ENCODE measurements at places on chromosomes 11 and 22.

- DNase-seq: no peak
Observed at GRCh38 chr22:43745783-43746356, 66.2 kb downstream of the EFCAB6 start.

DNA sequence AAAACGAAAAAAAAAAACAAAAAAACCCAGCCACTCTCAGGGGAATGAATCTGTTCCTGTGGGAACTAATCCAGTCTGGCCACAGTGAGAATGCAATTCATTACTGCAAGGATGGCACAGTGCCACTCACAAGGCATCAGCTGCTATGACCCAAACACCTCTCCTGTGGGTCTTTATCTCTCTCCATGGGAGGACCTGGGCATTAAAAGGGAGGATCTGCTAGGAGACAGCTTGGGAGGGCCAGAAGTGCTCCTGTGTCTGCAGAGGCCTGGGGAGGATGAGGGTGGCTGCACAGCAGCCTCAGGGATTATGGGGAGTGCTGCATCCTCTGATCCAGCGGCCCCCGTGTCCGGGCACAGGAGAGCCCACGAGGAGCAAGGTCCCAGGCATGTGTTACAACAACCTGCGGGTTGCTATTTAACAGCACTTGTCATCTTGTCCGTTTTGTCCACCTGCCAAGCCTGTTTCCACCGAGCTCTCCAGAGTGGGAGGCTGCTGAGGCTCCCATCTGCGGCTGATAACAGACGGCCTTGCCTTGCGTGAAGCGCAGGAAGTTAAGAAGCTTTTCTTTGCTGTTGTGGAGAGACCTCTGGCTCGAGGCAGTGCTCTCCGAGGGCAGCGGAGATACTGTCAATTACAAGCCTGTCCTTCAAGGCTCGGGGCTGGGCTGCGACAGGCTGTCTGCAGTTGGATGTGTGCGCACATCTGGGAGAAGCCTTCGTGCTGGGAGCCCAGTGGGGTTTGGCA lies 97.7 kb downstream of the NXPE2 start:
- DNase-seq: no peak

- no peak for DNase-seq
Observed at GRCh38 chr11:85167038-85167437, 460.1 kb downstream of the DLG2 start.

- no peak for DNase-seq
Observed at GRCh38 chr22:20777420-20778177, 3.7 kb downstream of the SERPIND1 start.

- no peak for DNase-seq
Observed at GRCh38 chr22:42439021-42439567, 6.9 kb upstream of the NFAM1 start.

DNA sequence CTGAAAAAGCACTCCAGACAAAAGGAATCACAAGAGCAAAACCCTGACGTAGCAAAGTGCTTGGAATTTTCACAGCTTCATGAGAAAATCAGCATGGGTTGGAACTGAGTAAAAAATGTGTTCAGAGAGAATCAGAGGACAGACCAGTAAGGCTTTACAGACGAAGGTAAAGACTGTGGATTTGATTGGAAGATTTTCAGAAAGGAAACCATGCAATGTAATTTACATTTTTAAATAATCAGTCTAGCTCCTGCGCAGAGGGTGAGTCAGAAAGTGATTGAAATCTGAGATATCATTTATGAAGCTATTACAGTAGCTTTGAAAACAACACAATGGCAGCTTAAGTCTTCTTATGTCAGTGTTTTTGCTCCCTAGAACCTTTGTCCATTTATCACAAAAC lies 1122.3 kb downstream of the LRRC4C start:
- DNase-seq: no peak

GRCh38 chr11:74154620-74155281 lies 16.1 kb downstream of the C2CD3 start:
- no peak for DNase-seq

GRCh38 chr22:42821386-42821785 lies 35.7 kb downstream of the ARFGAP3 start:
- no peak for DNase-seq

DNA sequence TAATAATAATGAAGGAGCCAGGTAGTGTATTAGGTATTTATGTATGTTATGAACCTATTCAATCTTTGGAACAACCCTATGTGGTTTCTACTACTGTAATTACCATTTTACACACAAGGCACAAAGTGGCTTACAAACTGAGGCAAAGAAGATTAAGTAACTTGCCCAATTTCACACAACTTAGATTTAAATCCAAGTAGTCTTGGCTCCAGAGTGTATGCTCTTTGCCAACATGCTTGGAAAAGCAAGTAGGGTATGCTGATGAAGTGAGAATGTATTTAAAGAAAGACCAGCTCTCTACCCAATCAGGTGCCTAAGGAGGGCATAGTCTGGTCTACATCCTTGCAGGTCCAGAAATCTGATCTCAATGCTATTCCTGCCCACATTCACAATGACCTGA lies 463.2 kb downstream of the METTL15 start:
- DNase-seq: no peak

GRCh38 chr11:85028329-85029101 lies 598.6 kb downstream of the DLG2 start:
- no peak for DNase-seq

DNA sequence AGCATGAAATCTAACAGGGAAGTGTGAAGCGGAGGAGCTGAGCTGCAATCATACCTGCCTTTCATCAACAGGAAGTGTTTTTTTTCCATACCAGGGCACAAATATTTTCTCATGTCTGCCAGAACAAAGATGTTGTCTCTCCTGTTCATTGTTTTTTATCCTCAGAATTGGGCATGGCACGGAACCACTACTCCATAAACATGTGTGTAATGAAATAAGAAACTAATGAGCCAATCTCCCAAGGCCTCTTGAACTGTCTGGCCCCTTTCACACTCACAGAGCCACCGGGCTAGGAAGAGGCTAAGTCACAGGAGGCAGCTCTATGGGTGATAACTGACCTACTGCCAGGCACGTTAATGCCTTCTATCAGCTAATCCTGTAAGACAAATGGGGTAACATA lies 124.4 kb downstream of the ETS1 start:
- DNase-seq: no peak

DNA sequence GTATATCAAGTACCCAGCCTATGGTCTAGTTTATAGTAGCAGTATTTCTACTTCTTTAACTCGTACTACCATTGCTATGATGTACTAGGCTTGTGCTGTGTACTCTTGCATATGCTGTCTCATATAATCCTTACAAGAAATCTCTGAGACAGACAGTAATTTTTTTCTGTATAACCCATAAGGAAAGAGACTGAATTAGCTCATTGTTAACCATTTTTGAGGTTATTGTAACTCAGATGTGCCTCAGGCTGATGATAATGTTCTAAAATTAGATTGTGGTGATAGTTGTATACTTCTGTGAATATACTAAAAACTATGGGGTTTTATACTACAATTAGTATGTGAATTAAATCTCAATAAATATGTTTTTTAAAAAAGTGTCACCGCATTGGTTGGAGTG lies 112.2 kb upstream of the RRM1 start:
- no peak for DNase-seq

DNA sequence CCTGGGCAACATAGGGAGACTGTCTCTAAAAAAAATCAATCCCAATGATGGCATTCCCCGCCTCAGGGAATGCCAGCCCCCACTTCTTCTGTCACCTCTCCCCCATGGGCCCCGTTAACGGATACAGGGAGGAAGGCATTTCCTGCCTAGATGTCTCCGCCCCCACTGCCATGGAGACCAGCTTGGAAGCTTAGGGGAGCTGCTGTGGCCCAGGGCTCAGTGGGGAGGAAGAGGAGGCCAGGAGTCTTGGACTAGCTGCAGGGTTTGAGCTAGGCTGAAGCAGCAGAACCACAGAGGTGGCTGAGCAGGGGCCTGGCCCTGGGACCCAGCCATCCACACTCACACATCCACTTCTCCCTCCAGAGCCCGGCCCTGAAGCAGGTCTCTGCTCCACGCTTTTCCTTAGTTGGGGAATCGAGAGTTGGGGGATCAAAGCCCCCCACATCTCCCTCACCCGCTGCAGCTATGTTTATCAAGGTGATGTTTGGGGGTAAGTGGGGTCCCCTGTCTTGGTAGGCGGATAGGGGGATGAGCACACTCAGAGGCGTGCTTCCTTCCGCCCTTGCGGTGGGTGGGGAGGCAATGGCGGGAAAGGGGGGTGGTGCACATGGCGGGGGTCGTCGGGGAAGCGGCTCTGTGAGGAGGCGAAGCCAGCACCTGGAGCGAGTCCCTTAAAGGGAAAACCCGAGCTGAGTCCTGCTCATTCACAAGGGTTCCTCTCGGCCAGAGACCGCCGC lies at the start of gene C22orf15:
Gene C22orf15, plus strand, starts transcription at position 149 of the 737 bp plus-strand sequence. Its CDS starts 317 bp downstream, at position 466.
- no peak for DNase-seq

DNA sequence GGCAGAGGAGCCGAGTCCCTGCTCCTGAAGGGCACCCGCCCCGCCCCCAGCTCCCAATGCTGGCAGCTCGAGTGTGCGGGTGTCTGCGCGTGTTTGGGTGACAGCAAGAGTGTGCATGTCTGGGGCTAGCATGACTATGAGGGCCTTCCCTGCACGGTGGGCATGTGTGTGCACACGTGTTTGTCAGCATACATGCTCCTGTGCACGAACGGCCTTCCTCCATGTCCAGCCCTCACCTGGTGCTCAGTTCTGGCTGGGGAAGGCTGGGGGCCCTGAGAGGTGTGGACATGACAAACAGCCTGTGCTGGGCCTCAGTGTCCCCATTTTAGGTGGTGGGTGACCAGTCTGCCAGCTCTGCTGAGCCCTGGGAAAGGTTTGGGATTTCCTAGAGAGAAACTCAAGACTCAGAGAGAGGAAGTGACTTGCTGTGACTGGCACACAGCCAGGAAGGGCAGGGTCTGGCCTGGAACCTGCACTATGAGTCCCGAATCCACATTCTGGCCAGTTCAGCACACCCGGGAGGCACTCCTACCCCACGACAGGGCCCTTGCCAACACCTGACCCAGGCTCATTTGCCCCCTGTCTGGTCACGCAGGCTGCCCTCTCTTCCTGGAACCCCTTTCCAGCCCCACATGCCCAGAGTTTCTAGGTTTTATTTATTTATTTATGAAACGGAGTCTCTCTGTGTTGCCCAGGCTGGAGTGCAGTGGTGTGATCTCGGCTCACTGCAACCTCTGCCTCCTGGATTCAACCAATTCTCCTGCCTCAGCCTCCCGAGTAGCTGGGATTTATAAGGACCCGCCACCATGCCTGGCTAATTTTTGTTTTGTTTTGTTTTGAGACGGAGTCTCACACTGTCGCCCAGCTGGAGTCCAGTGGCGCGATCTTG lies 3.3 kb upstream of the SHISA8 start:
- no peak for DNase-seq

DNA sequence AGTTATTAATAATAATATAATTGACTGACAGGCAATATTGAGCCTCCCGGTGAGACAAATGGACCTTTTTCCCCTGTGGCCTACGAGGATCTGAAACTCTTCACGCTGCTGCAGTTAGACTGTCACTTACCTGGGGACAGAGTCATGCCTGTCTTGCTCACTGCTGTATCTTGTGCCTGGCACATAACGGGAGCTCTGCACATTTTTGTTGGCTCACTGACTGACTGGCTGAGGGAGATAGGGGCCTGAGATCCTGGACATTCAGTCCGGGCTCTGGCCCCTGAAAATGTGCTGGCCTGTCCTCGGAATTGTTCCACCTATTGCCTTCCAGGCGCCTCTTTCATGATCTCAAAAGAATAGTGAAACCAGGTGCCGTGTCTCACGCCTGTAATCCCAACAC lies 743 bp upstream of the CD3D start:
- DNase-seq: no peak

- DNase-seq: no peak
Observed at GRCh38 chr11:22454461-22455090, 116.4 kb downstream of the SLC17A6 start.

GRCh38 chr11:47259232-47259977 lies 1.6 kb downstream of the NR1H3 start:
- DNase-seq: no peak

DNA sequence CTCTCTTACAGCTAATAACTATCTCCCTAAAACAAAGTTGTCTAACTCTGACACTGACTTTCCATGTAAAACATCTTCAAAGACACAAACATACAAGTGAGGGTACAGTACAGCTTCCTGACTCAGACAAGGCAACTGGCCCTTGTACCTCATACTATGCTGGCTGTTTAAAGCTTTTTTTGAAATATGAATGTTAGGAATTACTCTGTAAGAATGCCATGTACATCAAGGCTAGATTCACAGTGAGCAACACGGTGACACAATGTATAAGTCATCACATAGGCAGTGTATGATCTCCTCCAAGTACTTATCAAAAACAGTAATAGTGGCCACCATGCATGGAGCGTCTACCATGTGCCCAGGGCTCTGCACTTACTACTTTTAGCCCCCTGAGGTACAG lies 28.6 kb downstream of the ALG8 start:
- DNase-seq: no peak

DNA sequence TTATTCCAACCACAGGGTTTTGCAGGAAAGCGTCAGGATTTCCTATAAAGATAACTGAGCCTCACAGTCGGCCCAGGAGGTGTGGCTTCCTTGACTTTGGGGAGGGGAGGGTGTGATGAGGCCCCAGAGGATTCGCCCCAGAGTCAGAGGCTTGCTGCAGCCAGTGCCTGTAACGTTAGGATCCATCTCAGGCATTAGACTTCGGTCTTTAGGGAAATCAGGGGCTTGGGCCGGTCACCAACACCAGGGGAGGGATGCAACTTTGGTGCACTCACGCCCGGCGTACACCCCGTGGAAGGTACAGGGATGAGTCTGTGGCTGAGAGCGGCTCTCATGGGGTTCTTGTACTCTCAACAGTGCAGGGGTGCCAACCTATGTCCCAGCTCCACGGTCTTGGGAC lies 5.7 kb upstream of the ANO1 start:
- no peak for DNase-seq

- DNase-seq: no peak
Observed at GRCh38 chr11:72000202-72000867, 1.6 kb downstream of the IL18BP start.

GRCh38 chr22:26665813-26666231 lies 8.4 kb downstream of the MIAT start:
- no peak for DNase-seq

DNA sequence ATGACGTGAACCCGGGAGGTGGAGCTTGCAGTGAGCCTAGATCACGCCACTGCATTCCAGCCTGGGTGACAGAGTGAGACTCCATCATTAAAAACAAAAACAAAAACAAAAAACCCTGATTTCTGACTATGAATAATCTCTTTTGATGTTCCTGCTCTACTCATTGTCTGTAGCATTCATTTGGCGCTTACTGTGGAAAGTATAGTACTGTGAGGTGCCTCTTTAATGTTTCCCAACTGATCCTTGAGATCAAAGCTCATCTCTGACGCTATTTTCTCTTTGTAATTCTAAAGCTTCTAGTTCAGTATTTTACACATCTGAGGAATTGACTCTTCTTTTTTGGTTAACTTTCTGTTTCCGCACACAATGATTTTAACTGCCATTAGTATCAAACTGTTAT lies 60.0 kb downstream of the GRK3 start:
- DNase-seq: no peak

- DNase-seq: no peak
Observed at GRCh38 chr11:117972044-117972443, 14.2 kb upstream of the IL10RA start.

GRCh38 chr11:74102321-74102720 lies 68.5 kb downstream of the C2CD3 start:
- DNase-seq: no peak

- DNase-seq: no peak
Observed at GRCh38 chr11:61580271-61580888, 496 bp downstream of the SYT7 start.

GRCh38 chr22:33112580-33112979 lies 54.4 kb upstream of the SYN3 start:
- no peak for DNase-seq

GRCh38 chr11:120185706-120186455 lies 25.0 kb upstream of the OAF start:
- no peak for DNase-seq

- no peak for DNase-seq
Observed at GRCh38 chr22:41535244-41535643, 9.0 kb downstream of the POLR3H start.
